CD8-positive, alpha-beta T cell (primary cell): ENCODE measurements at places on chromosomes 4 and X.

- no peak for DNase-seq
Observed at GRCh38 chr4:138677212-138677611, 338.4 kb upstream of the NOCT start.

DNA sequence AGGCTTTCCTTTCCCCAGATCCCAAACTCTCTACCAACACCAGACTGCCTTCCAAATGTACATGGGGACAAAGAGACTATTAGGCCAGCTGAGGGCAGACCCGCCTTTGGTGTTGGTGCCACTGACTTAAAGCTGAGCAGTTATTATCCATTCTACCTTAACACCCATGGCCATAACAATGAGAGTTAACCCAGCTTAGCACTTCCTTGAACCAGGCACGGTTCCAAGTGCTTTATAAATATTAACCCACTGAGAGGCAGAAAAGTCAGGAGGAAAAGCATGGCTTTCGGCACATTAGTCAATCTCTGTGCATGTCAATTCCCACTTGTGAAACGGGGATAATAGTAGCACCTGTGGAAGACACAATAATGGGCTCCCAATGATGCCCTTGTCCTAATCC, 243.1 kb upstream of the ANXA3 start:
- no peak for DNase-seq

DNA sequence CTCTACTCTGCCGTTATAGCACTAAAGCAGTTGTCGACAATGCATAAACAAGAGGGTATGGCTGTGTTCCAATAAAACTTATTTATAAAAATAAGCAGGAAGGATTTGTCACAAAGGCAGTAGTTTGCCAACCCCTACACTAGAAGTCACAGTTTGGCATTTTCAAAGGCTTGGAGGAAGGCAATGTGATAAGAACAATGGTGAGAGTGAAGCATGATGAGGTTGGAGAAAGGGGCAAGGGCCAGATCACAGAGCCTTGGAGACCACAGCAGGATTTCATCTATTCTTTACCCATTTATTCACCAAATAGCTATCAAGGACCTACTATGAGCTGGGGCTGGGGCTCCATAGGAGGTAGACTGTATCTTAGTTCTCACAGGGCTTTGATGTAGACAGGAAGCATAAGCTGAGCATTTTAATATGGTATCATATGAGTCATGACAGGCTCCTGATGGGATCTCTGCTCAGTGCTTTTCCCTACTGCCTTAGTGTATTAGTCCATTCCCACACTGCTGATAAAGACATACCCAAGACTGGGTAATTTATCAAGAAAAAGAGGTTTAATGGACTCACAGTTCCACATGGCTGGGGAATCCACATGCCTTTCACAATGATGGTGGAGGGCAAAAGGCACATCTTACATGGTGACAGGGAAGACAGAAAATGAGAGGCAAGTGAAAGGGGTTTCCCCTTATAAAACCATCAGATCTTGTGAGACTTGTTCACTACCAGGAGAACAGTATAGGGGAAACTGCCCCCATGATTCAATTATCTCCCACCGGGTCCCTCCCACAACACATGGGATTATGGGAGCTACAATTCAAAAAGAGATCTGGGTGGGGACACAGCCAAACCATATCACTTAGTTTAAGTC, 58.9 kb downstream of the PPM1K start:
- DNase-seq: no peak

GRCh38 chr4:38724475-38724808, 58.3 kb downstream of the TLR10 start:
- no peak for DNase-seq

DNA sequence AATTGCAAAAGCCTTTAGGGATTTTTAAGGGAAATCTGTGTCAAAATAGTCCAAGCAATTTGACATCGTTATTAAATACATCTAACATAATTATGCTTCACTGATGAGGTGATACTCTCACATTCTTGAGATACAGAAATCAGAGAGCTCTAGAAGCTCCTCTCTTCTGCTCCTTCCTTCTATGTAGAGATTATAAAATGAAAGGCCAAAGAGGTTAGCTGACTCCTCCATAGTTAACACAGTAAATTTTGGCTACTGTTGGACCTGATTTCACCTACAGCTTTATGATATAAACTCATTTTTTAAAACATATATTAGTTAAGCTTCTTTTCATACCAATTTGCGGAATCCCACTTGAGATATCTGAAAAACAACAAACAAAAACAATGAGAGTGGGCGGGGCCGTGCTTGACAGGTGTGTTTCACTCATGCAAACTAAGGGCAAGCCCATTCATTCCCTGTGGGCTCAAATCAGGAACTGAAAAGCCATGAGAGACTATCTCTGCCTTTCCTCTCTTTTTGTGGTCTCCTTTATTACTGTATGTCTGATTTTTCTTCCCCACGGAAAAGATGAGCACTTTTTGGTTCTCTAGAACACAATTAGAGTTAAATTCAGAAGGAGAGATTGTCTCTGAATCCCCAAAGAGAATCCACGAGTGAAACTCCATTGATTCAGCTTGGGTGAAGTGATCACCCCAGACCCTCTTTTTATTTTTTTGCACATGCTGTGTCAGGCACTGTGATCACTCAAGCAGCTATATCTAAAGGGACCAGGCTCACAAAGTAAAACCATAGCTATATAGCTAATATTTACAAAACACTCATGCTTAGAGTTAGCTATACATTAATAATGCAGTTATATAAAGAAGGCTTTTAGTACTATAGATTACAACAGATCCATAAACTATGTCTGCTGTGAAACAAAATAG, 566.3 kb downstream of the IL15 start:
- DNase-seq: no peak

DNA sequence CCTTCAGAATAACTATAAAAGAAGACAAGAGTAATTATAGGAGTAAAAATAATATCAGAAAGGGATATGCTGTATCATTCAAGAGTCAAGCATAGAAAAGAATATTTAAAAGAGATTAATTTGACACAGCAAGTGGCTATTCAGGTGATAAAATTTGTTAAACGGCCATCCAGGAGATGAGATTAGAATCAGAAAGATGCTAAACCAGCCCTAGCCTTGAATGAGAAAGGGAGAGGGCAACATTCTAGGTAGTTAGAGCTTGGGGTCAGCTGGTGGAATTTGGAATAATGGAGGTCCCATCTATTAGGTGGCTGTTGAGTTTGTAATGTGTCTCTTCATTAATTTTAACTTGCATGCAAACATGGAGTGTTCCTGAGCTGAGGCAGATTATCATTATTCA, 350.5 kb upstream of the PABPC4L start:
- DNase-seq: no peak

DNA sequence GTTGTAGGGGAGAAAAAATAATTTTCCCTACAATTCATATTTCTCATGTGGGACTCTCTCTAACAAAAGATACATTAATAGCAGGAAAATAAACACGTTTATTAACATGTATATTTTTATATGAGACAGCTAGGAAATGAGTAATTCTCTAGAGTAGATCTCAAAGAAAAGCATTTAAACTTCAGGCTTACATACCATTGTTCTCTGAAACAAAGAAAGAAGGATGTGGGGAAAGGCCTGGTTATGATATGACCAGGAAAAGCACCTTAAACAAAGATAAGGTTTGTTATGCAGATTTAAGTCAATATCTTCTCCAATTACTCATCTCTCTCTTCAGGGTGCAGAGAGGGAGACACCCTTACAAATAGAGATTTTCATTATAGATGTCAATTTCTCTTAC, 131.3 kb downstream of the SLC7A11 start:
- no peak for DNase-seq

- DNase-seq: no peak
Observed at GRCh38 chr4:82501154-82501442, 60.7 kb downstream of the TMEM150C start.

- DNase-seq: no peak
Observed at GRCh38 chr4:153519687-153520086, 53.5 kb downstream of the TMEM131L start.

DNA sequence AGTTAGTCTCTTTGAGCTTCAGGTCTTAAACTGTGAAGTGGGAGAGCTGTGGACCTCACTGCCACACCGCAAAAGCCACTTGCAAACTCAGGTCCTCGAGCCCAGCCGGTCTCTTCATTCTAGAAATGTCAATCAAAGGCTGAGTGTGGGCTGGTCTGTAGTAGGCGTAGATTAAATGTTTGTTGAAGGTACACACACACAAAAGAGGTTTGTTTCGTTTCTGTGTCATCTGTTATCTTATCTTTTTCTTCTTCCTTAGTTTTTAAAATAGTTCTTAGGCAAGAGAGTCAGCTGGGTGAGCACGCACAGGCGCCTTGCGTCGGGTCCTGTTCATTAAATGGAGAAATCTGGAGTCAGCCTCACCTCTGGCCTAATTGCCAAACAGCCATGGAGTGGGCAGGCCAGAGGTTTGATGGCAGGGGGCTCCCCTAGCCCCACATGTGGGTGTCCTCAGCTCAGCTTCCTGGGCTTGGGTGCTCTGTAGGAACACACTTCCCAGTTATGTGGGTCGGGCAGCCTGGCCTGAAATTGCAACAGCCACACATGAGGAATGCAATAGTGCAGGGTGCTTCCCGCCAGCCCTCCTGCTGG, 836 bp upstream of the PSAPL1 start:
- DNase-seq: peak; percentile 44

- no peak for DNase-seq
Observed at GRCh38 chr4:123743848-123744247, 347.3 kb downstream of the SPRY1 start.

GRCh38 chr4:144948009-144948408, 150.0 kb downstream of the ANAPC10 start:
- no peak for DNase-seq

DNA sequence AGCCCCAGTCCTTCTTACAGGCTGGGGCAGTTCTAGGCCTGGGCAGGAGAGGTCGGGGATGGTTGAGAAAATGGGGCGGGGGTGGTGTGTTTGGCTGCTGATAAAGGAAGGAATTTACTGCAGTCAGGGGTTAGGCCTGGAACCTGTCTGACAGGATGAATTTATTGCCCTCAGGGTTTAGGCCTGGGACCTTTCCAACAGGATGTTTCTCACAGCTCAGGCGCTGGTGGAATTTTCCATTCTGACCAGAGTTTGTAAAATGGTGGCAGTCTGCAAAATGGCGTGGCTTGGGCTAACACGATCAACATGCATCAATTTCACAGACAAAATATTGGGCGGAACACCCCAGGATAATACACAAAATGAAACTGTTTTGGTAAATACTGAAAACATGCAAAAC, 83.5 kb upstream of the SPIN4 start:
- no peak for DNase-seq

GRCh38 chrX:48569958-48570357, 4.3 kb upstream of the RBM3 start:
- no peak for DNase-seq

- DNase-seq: no peak
Observed at GRCh38 chr4:105895583-105896460, 551 bp downstream of the NPNT start.

GRCh38 chr4:74933562-74934015, 673 bp downstream of the PARM1 start:
- DNase-seq: no peak

GRCh38 chr4:147901916-147902315, 170.0 kb downstream of the ARHGAP10 start:
- DNase-seq: no peak

DNA sequence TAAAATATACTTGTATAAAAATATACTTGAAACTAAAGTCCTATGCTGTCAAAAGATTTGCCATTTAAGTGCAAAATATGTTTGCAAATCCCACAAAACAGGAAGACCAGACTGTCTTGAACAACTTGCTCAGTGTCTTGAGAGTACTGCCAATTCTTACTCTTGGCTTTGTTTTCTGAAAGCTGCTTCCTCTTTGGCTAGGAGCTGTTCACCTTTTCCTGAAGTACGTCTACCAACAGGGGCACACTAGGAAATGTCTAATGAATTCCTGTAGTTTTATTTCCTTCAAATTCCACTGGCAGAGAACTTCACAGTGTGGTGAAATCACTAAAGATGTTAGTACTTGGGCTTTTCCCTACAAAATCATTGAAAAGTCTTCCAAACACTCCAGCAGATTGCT, 46.4 kb upstream of the ABCG2 start:
- no peak for DNase-seq

GRCh38 chr4:138367942-138368341, 125.8 kb upstream of the SLC7A11 start:
- DNase-seq: no peak

GRCh38 chr4:182250446-182250845, 7.2 kb downstream of the TENM3 start:
- DNase-seq: no peak

- DNase-seq: no peak
Observed at GRCh38 chr4:74329307-74329706, 21.0 kb downstream of the EPGN start.

DNA sequence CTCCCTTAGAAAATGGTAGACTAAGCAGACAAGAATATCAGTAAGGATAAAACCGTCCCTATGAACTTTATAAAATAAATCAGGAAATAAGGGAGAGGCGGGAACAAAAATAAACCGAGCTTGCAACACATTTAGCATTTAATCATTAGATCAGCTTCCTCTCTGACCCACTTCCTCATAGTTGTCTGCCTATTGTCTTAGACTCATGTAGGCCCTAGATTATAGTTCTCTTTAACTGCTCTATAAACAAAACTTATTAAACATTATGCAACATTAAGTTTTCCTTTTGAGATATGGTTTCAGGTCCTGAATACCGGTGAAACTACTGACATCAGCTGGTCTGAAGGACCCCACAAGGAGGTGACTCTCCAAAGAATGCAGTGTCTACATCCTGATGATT, 15.8 kb upstream of the SRD5A3 start:
- DNase-seq: no peak

- DNase-seq: no peak
Observed at GRCh38 chrX:69306063-69306404, 140.8 kb upstream of the PJA1 start.

DNA sequence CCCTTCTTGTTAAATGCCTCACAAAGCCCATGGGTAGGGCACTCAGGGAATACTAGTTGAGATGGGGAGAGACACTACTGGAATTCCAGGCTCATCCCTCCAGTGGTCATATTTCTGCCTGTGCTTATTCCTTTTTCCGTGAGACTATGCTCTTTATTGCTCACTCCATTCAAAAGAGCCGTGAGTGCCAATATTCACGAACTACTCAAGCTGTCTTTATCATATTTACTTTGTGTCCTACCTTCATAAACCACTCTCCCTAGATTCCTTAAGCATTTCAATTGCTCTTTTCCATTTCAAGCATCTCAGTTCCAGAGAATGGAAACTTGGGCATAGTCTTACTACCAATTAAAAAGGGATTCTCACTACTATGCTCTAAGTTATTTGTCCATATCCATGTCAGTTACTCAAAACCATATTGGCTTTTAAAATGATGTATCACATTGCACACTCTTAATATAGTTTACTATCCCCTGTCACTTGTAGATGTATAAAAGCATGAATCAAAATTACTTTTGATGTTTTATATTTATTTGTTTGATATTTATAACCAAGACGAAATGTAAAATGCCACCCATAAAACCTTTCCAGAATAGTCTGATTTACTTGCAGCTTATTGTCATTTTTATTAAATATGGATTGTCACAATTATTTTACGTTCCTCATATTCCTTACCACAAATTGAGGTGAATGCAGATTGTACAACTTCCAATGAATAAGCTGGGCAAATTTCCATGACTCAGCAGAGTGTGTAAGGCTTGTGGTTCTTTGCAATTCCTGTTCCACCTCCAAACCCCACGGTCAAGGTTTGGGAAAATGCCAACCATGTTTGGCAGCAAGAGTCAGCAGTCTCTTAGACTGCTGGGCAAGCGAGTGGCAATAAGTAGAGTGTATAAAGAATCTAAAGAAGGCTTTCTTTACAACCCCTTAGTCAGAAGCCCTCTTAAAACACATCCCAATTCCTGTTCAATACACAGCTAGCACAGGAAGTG, 24.4 kb downstream of the ENOX2 start:
- DNase-seq: no peak
